T-helper 17 cell (primary cell): ENCODE measurements at places on chromosomes 1 and 21. TPM values are rescaled to one million over a fixed set of nuclear protein-coding genes. Genes with fewer than 3 reads are reported as not detected.

DNA sequence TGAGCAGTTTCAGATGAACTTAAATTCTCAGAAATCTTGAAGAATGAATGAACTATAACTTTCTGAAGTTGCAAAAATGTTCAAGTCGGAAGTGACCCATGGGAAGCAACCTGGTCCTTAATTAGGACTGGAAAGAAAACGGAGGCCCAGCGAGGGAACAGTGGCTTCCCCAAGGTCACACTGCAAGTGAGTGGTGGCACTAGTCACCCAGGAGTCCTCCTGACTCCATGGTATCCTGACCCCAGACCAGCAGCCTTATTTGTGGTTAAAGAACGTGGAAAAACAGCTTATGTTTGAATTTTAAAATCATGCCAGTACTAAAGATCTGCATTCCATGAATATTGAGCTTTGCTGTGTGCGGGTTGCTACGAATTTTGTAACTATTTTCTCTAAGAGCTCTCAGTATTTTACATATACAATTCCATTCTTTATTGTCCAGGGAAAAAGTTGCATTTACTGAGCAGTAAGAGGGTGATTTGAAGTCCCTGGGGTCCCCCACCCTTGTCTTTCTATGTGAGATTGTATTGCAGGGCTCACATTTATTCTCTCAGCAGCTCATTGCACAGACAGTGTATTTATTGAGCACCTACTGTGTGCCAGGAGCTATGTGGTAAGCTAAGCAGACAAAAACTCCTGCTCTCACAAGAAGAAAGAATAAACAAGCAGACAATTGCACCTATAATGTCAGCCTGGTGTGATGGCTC, 61.6 kb upstream of the ATP5PO start:
- peak overlapping the region; percentile 92 for H3K27ac ChIP-seq
- H3K36me3 ChIP-seq = no peaks in the 10 kb centered on the region
- H3K4me1 ChIP-seq = peaks cover 39% of the 10 kb centered on the region
- H3K4me3 ChIP-seq = peak overlapping the region; percentile 86
- DNase-seq = no peak

- H3K36me3 ChIP-seq = peaks cover 8% of the 10 kb centered on the region
- H3K27me3 ChIP-seq = no peaks in the 10 kb centered on the region
- peak overlapping the region; percentile 90 for H3K27ac ChIP-seq
- H3K4me1 ChIP-seq = peaks cover 57% of the 10 kb centered on the region
- H3K4me3 ChIP-seq = no peak overlapping the region
- no peak for DNase-seq
Observed at GRCh38 chr1:27883536-27883935, 11.2 kb downstream of the THEMIS2 start.

DNA sequence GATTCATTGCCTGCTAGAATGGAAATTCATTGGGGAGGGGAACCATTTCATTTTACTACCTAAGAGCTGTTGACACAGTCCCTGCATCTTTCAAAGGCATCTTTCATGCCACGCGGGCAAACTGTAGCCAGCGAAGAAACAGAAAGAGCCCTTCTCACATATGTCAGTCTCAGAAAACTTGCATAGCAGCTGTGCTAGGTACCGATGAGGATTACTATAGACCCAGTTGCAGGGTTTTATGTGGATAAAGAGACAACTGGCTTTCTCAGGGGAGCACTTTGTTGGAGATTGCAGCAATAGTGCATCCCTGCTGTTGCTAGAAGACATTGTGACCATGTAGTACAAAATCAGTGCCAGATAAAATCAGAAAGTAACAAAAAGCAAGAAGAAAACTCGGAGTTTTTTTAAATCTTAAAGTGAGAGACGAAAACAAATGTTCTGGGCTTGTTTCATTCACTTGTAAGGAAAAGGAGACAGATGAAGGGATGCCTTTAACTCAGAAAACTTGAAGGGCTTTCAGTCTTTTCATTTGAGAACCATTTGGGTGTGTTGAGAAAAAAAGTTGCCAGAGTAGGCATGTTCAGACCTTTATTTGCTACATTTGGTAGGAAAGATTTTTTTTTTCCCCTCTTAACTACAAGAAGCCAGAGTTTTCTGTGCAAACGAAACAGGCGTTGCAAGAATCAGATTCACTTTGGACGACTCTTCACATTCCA, 804.1 kb downstream of the USP25 start:
- H3K4me3 ChIP-seq = no peak overlapping the region
- no peaks in the 10 kb centered on the region for H3K27me3 ChIP-seq
- H3K36me3 ChIP-seq = no peaks in the 10 kb centered on the region
- no peaks in the 10 kb centered on the region for H3K4me1 ChIP-seq
- H3K27ac ChIP-seq = no peak overlapping the region

- H3K27me3 ChIP-seq = peaks cover 35% of the 10 kb centered on the region
- H3K4me3 ChIP-seq = no peak overlapping the region
- DNase-seq = no peak
- peaks cover 18% of the 10 kb centered on the region for H3K4me1 ChIP-seq
Observed at GRCh38 chr1:84889437-84889836, 3.6 kb downstream of the LPAR3 start.

Gene C4BPB
- not detected for total RNA-seq

Gene FYB2
- total RNA-seq = not detected

- H3K4me3 ChIP-seq = no peak overlapping the region
- H3K27me3 ChIP-seq = peaks cover 43% of the 10 kb centered on the region
- H3K4me1 ChIP-seq = peaks cover 4% of the 10 kb centered on the region
- no peak overlapping the region for H3K27ac ChIP-seq
- no peak for DNase-seq
Observed at GRCh38 chr1:68112835-68113243, 62.4 kb upstream of the DIRAS3 start.

- H3K4me1 ChIP-seq = peaks cover 13% of the 10 kb centered on the region
- H3K4me3 ChIP-seq = no peak overlapping the region
- H3K36me3 ChIP-seq = no peaks in the 10 kb centered on the region
- DNase-seq = no peak
- H3K27me3 ChIP-seq = peaks cover 5% of the 10 kb centered on the region
Observed at GRCh38 chr1:231032963-231033362, 7.1 kb downstream of the FAM89A start.

Gene SYDE2
- total RNA-seq = 2.8 TPM

GRCh38 chr1:172206256-172206655, 214.2 kb upstream of the C1orf105 start:
- H3K4me1 ChIP-seq = no peaks in the 10 kb centered on the region
- no peaks in the 10 kb centered on the region for H3K36me3 ChIP-seq
- no peak for DNase-seq
- no peak overlapping the region for H3K4me3 ChIP-seq
- no peak overlapping the region for H3K27ac ChIP-seq
- no peaks in the 10 kb centered on the region for H3K27me3 ChIP-seq

Gene LEFTY1
- not detected for total RNA-seq
